HL-60 (cell line): ENCODE measurements at places on chromosomes 3 and 15.

GRCh38 chr3:112346491-112347122 is 13.7 kb downstream of the CD200 start:
- DNase-seq: no peak

GRCh38 chr3:140427786-140428185 is 250.1 kb upstream of the TRIM42 start:
- DNase-seq: no peak

- DNase-seq: no peak
Measured at GRCh38 chr3:171950373-171950772, 89.0 kb upstream of the FNDC3B start.

GRCh38 chr3:72951259-72951722 is 45.3 kb upstream of the PPP4R2 start:
- no peak for DNase-seq

GRCh38 chr3:187799942-187800641 is 54.8 kb upstream of the BCL6 start:
- DNase-seq: no peak

DNA sequence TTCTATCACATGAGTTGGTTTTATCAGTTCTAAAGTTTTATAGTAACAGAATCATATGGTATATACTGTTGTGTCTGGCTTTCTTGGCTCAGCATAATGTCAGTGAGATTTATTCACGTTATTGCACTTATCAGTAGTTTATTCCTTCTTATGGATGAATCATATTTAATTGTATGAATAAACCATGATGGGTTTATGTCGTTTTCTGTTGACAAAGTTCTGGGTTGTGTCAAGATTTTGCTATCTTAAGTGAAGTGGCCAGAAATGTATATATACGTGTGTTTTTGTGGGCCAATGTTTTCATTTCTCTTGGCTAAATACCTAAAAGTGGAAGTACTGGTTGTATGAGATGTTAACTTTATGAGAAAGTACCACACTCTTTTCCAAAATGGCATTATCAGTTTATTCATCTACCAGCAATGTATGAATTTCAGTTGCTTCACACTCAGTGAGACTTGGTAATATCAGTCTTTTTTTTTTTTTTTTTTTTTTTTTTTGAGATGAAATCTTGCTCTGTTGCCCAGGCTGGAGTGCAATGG is 112.4 kb upstream of the DCBLD2 start:
- DNase-seq: no peak

DNA sequence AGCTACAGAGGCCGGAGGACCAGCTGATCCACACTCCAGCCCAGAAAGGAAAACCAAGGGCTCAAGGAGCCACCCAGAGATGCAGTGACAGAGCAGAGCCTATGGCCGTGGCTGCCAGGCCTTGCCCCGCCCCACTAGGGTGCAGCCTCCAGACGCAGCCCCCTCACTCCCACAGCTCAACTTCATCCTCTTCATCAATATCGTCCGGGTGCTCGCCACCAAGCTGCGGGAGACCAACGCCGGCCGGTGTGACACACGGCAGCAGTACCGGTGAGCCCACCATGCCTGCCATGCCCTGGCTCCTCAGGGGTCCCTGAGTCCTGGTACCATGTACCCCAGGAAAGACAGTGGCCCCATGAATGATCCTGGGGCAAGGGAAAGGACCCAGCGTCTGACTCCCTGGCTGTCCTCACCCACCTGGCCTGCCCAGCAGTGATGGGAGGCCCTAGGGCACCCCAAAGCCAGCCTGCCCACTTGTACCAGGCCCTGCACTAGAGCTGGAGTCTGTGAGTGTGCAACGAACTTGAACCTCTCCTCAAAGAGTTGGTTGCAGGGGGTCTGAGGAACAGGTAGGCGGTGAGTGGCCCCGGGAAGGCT is 24.2 kb downstream of the PTH1R start:
- no peak for DNase-seq

- peak; percentile 41 for DNase-seq
Measured at GRCh38 chr15:45921376-45921775, 286.5 kb downstream of the SQOR start.

- DNase-seq: no peak
Measured at GRCh38 chr3:30970183-30970582, 75.7 kb upstream of the GADL1 start.

- no peak for DNase-seq
Measured at GRCh38 chr3:151425627-151426340, 35.1 kb downstream of the IGSF10 start.

DNA sequence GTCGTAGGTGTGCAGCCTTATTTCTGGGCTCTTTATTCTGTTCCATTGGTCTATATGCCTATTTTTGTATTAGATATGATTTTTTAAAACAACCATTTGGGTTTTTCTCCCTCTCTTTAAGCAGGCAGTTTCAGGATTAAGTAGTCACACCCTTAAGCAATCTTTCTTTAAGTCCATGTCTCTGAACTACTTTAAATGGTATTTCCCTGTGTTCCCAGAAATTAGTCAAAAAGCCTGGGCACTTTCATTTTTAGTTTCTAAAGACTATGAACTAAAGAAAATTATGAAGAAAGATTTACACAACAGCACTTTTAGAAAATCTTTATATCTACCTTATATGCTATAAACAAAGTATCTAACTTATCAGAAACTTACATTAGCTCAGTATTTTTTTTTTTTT is 110.3 kb downstream of the FAIM start:
- no peak for DNase-seq

DNA sequence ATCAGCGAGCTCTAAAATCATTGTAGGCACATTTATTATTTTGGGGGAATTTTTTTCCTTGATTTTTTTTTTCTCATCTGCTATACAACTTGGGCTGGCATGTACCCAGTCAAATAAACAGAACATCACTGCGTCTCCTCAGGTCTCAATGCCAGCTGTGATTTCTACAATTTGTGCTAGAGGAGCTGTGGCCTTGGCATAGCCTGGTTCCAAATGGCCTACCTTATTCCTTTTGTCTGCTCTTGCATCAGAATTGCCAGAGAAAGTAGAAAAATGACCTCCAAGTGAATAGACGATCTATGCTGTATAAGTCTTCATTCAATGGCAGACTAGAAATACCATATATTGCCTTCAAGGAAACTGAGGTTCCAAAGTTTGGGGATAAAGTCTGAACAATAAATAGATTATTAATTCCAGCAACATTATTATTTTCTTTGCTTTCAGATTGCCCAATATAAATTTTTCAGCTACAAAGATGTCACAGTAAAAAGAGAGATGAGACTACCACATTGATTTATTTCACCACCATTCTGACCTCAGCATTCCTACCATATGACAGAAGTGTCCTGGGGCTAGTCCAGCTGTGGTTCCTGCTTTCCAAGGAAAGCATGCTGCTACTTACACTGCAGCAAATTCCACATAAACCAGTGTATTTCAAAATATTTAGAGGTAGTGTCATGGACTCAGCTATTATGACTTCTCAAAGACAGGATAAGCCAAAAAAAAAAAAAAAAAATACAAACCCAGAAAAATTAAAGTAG is 493.9 kb upstream of the ZNF385D start:
- no peak for DNase-seq

- no peak for DNase-seq
Measured at GRCh38 chr3:115784739-115785536, 161.6 kb downstream of the GAP43 start.

DNA sequence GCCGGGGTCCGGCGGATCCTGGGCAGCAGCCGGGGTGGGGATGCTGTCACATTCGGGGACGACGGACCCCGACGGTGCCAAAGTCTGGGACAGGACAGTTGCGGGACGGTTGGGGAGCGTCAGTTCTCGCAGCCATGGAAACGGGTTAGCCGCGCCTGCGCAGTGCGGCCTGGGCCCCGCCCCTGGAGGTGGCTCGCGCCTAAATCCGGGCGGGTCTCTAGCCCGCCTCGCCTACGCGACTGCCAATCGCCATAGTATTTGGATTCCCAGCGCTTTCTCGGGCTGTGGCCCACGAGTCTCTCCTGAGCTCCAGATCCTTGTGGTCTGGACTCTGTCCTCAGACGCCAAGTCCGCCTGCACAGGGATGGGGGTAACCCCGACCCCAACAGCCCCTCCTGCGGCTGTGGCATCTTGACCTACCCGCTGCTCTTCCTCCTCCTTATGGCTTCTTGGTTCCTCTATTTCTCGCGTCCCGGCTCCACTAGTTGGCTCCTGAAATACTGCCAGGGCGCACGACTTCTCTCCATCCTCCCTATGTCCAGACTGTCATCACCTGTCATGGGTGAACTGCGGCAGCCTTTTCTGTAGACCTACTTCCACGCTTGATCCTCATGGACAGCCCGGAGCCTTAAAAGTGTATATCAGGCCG is at the start of gene ZMYND10:
Gene ZMYND10, minus strand, starts transcription at position 147 of the 649 bp plus-strand sequence. CDS start 153 bp downstream, outside the sequence.
- peak; percentile 74 for DNase-seq

DNA sequence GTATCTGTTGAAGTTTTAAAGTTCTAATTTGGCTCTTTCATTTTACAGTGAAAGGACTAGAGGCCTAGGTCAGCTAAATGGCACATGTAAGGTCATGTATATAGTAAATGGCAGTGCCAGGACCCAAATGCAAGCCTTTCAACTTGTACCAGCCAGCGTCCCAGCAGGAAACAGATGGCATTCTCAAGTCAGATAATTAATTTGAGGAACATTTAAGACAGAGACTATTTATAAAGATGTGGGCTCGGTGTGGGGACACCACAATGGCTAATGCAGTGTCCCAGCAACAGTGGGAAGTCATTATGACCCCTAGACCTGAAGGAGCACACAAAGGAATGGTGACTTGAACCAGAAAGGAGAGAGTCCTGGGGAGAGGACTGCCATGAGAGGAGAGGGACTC is 6.1 kb downstream of the MINDY4B start:
- no peak for DNase-seq

GRCh38 chr3:107395066-107395465 is 17.8 kb downstream of the CCDC54 start:
- DNase-seq: no peak

- DNase-seq: peak; percentile 71
Measured at GRCh38 chr15:55403531-55403930, 4.6 kb downstream of the CCPG1 start.

DNA sequence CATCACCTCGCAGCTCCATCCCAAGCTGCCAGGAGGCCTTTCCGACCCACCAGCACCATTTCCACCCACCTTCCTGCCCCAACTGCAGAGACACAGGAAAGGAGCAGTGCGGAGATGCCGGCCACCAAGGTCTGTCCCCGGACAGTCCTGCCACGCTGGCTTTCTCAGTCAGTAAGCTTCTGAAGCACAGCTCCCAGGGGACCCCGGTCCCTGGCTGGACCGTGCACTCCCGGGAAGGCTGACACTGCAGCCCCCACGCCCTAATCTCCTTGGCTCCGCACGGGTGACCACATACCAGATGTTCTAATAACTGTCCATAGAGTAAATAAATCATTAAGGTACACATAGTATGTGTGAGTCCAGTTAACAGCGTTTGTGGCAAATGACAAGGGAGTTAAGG is 73.5 kb downstream of the VGLL4 start:
- DNase-seq: no peak

DNA sequence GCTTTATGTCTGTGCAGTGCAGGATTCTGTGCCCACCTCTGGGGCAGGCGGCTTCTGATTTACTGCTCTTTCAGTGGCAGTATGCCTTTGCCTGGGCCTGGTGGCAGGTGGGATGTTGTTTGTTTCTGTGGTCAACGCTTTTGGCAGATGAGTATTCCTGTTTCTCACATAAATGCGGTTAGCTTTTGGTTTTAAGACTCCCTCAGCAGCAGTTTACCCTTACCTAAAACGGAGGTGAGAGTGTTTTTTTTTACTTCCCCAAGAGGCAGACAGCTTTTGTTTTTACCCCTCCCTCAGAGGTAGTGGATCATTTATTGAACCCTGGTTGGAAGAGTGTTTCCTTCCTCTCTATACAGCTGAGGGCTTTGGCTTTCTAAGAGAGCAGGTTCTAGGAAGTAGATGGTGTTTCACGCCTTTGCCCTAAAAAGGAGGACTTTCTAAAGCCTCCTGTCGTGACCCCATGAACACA is 134.1 kb upstream of the PLSCR5 start:
- no peak for DNase-seq

DNA sequence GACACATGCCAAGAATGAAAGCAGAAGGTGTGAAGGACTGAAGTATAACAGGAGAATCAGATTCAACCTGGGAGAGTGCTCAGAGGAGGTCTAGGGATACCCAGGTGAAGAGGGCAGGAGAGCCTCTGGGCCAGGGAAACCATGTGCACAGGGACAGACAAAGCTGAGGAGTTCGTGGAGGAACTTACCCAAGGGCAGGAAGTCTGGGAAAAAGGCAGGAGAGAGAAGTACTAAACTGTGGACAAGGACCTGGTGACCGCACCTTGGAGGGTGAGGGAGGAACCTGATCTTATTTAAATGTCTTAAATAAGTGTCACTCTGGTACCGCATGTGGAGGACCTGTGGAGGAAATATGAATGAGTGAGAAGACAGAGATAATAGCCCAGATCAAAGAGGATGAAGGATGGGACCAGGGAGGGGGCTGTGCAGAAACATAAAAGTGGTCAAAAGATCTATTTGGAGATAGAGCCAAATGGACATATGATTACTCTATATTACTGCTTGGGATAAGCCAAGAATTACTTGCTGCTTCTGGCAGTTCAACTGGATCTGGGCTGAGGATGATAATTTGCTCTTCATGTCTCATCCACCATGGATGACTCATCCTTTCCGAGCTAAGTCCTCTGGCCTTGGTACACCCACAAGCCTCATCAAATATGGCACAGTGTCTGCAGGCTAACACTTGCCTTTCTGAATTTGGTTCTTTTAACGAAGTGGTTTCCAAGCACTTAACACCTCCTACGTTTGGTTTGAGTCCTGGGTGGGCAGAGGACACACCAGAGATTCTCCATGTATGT is 116.9 kb upstream of the NMNAT3 start:
- no peak for DNase-seq

DNA sequence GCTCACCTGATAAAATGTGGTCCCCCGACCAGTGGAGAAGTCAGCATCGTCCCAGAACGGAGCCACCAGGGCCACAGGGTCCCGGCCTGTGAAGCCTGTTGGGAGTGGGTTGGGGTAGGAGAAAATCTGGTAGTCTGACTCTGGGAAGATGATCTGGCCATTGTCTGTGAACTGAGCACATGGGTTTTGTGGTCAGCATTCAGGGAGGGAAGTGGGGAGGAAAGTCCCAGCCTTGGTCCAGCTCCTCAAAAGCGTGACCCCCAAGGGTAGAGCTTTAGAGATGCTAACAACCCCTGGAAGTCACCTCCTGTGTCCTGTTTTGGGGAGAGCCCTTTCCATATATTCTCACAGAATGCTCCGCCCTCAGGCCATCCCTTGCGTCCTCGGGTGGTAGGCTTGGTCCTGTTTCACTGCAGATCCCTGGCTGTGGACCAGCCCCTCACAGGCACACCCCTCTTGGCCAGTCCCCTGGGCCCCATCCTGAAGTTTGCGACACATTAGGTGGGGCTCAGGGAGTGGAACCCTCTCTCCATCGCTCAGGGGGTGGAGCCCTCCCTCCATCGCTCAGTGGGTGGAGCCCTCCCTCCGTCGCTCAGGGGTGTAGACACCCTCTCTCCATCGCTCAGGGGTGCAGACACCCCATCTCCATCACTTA is 40.0 kb downstream of the MUC4 start:
- no peak for DNase-seq

GRCh38 chr15:94231723-94232468 is 535 bp downstream of the MCTP2 start:
- DNase-seq: no peak

DNA sequence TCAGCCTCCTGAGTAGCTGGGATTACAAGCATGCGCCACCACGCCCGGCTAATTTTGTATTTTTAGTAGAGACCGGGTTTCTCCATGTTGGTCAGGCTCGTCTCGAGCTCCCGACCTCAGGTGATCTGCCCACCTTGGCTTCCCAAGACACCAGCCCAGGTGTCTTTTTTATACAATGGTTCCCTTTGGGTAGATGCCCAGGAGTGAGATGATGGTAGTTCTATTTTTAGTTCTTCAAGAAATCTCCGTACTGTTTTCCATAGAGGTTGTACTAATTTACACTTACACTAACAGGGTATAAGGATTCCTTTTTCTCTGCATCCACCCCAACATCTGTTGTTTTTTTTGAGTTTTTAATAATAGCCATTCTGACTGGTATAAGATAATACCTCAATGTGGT is 94.3 kb downstream of the IGF2BP2 start:
- DNase-seq: no peak
